ENCODE measurements at places on chromosomes 5 and 9.

DNA sequence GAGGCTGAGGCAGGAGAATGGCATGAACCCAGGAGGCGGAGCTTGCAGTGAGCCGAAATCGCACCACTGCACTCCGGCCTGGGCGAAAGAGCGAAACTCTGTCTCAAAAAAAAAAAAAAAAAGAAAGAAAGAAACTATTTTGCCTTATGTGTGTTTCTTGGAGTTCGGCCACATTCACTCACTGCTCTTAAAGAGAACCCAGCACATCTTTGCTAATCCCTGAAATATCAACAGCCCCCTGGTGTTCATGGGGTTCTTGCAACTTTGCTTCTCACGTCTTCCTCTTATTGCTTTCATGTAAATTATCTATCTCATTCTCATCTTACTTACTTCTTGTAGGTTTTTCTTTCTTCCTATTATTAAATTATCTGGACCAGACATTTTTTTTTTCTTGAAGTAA is 126.3 kb upstream of the ASTN2 start:
- DNase-seq: no peak

GRCh38 chr5:143134269-143134668 is 269.2 kb downstream of the NR3C1 start:
- DNase-seq: no peak

GRCh38 chr5:172245046-172245445 is 38.5 kb downstream of the UBTD2 start:
- DNase-seq: no peak

DNA sequence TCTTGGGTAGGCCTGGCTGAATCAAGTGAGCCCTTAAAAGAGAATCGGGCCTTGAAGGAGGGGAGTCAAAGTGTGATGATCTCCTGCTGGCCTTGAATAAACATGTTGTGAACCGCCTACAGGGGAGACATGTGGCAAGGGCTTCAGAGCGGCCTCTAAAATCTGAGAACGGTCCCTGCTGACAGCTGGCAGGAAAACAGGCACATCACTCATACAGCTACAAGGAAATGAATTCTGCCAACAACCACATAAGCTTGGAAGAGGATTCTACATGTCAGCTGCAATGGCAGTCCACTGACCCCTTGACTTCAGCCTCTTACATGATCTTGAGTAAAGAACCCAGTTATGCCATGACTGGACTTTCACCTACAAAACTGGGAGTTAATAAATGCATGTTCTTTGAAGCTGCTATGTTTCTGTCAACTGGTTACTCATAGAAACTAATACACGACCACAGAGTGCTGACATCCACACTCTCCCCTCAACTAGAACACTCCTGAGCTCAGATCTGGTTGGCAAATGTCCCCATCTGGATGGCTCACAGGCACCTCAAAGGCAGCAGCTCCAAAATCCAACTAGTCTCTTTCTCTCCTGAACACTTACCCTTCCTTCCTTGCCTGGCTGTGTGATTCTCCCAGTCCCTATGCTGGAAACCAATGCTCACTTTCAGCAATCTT is 333.1 kb downstream of the ASTN2 start:
- no peak for DNase-seq

DNA sequence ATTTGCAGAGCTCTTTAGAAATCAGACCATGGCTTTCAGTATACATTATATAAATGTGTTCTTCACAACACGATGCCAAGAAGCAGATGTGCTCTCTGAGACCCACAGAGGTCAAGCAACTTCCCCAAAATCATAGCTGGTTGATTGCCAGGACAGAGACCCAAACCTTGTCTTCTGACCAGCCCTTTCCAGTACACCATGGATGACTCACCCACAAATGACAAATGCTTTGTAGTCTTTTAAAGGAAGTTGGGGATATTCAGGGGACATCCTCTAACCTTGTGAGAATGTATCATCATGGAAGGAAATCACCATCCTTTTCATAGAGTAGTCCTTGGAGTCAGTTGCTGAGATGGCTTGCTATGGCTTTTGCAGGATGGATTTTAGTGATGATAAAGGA is 30.1 kb downstream of the ZNF462 start:
- DNase-seq: peak; percentile 73

DNA sequence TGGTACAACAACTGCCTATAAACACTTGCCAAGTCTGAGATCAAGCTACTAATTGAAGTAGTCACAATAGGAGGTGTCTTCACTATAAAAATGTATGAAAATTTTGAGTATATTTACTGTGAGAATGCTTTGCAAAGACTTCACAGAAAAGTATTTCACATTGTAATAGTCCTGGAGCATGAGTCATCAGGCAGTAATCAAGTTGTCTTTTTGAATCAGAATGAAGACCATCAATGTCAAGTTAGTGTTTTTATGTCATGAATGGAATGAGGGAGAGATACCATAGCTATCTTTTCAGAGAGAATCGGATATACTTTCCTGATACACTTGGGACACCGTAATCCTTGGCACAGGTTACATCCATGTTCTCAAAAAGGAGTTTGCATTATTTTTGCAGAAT is 466.9 kb upstream of the ARRDC3 start:
- no peak for DNase-seq

- DNase-seq: no peak
Observed at GRCh38 chr9:90972057-90972456, 170.4 kb downstream of the SYK start.

- DNase-seq: no peak
Observed at GRCh38 chr5:87081511-87082372, 185.9 kb upstream of the RASA1 start.

GRCh38 chr5:134917070-134917815 is 12.3 kb downstream of the PCBD2 start:
- no peak for DNase-seq

- no peak for DNase-seq
Observed at GRCh38 chr5:132268769-132269551, 11.5 kb downstream of the PDLIM4 start.
